ENCODE measurements at places on chromosomes 3 and 15.

GRCh38 chr3:8891774-8892173, 71.5 kb downstream of the RAD18 start:
- no peak for DNase-seq

GRCh38 chr3:170043506-170043905, 5.7 kb downstream of the GPR160 start:
- no peak for DNase-seq

GRCh38 chr15:44501768-44502366, 35.1 kb upstream of the EIF3J start:
- DNase-seq = no peak

- no peak for DNase-seq
Measured at GRCh38 chr3:54891540-54891897, 36.3 kb downstream of the LRTM1 start.

- DNase-seq = no peak
Measured at GRCh38 chr3:81778678-81779182, 17.3 kb upstream of the GBE1 start.

DNA sequence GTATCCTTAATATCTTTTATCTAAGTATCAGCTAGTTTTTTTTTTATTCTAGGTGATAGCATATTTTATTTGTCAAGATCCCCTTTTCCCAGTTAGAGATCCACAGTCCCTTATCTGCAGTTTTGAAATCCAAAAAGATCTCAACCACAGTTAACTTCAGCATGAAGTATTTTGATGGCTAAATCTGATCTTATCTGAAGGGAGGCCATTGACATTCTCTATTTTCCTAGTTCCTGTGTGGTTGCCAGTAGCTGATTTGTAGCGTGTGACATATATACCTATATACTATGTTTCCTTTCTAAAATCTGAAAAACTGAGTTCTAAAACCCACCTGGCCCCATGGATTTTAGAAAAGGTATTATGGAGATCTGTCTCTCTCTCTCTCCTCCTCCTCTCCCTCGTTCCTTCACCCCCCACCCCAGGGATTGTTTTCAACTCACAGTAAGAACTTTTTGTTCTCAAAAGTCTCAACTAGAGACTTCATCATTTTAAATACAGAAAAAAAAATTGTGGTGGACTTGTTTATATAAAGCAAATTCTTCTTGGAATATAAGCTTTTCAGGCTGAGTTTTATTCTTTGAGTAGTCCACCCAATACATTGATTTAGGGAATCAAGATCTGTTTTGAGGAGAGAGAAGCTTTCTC, 12.3 kb downstream of the TCF12 start:
- DNase-seq = no peak

GRCh38 chr15:67322481-67322880, 67.9 kb downstream of the IQCH start:
- no peak for DNase-seq

- no peak for DNase-seq
Measured at GRCh38 chr3:44984335-44984734, 8.3 kb downstream of the EXOSC7 start.

GRCh38 chr15:90942354-90943120, 7.5 kb downstream of the UNC45A start:
- no peak for DNase-seq

DNA sequence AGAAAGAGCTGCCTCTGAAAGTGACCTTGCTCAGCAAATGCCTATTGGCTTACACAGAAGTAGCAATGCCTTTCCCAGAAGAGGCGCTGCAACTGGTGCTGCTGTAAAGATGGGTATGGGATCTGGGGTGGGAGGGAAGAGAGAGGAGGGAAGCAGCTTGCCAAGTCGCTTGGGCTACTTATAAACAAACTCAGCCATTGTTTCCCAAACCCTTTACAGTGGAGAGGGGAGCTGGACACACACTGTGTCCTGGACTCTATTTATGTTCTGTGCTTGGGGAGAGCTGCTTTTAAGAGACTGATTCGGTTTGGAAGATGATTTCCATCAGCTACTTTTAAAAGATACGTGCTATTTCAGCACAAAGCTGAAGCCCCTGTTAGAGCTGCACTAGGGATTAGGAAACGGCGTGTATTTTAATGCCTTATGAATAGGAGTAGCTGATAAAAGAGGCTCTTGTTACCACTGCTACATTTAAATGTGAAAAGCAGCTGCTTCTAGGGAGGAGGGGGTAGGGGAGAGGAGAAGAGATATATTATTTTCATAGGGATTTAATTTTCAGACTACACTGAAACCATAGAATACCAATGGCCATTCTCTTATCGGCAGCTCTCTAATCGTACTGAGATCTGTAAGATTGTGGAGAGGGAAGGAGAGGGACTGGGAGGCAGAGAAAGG, 440.6 kb downstream of the MCTP2 start:
- no peak for DNase-seq

DNA sequence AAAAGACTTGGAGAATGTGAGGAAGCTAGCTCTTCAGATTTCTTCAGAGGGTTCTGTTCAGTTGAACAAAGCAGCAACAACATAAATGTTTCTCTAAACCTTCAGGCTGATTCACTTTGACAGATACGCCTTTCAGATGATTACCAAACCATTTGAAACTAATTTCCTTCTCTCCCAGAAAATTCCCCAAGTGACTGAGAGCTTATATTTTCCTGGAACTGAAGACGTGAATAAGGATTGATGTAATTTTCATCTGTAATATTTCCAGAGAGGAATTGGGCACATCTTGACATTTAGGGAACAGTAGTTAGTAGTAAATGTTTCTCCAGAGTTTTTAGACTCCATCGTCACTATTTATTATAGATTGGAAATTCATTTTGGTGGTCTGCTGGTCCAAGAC, 108.6 kb upstream of the AADACL2 start:
- no peak for DNase-seq

GRCh38 chr3:20103731-20104130, 63.5 kb downstream of the KAT2B start:
- no peak for DNase-seq

DNA sequence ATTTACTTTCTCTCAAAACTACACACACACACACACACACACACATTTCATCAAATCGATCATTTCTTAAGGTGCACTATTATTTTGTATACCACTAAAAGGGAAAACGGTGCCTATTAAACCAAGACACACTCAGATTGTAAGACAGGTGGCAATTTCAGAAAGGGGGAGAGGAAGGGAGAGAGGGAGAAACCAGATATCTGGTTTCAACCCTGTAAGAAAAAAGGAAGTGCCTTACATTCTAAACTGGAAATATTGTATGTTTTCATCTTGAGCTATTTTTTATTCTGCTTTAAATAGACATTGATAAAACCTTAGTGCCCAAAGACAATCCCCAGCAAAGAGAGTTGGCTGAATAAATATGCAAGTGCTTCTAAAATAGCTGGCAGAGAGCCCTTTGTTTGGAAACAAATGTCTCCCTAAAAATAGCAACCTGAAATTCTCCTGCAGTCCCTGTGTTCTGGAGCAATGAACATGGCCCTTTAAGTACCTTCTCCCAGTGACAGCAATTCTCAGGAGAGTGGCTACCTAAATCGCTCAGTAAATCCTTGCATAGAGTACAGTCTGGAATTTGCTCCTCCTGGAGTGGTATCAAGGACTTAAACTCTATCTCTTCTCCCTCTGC, 85.7 kb downstream of the RARB start:
- DNase-seq = no peak

DNA sequence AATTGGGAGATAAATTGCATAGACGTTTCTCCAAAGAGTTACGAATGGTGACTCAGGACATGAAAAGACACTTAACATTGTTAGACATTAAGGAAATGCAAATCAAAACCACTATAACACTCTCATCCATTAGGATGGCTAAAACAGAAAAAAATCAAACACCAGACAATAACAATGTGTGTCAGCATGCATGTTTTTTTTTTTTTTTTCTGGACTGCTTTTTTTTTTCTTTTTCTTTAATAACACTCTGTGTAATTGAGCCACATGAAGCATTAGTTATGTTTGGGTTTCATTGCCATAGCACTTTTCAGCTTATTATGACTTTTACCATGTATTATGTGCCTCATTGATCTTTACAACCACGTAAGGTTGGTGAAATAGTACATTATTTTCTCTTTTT, 95.0 kb downstream of the NFKBIZ start:
- no peak for DNase-seq

DNA sequence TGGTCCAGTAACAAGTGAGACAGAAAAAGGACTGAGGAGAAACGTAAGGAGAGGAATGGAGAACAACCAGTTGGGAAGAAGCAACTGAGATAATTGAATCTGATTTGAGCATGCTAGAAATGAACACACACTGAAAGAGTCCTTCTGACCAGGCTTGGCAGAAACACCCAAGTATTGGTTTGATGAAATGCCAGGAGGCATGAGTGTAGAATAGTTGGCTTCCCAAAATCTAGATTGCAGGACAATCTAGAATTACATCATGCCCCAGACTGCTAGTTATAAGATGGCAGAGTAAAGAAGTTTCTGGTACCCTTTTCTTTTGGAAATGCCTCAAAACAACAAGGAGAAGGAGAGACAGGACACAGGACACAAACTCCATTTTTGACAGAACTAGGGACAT, 189.7 kb upstream of the STT3B start:
- DNase-seq = no peak

DNA sequence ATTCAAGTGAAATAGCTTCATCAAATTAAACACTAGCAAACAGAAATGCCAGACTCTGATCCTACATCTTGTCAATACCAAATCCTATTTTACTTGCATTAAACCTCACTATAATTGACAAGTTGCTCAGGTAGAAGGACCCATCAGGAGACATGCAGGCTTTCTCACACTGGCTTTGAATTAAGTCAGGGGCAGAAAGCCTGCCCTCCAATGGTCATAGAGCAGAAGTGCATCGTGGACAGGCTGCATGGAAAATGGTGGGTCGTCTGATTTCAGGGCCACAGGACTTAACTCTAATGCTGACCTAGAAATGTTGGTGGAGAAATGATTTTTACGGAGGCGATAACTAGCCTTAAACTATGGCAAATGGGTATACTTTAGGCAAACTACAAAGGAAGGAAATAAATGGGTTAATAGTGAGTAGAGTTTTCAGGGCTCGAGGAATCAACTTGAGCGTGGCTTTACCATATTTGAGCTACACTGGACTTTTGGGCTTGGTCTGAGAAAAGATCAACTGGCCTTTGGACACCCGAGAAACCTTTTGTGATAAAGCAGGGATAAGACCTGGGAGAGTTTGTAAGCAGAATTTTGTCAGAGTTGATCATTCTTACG, 283.9 kb downstream of the GRM7 start:
- DNase-seq = no peak

GRCh38 chr15:38547255-38547997, 17.2 kb downstream of the RASGRP1 start:
- DNase-seq = no peak

- no peak for DNase-seq
Measured at GRCh38 chr3:190807719-190808375, 54.6 kb downstream of the GMNC start.

DNA sequence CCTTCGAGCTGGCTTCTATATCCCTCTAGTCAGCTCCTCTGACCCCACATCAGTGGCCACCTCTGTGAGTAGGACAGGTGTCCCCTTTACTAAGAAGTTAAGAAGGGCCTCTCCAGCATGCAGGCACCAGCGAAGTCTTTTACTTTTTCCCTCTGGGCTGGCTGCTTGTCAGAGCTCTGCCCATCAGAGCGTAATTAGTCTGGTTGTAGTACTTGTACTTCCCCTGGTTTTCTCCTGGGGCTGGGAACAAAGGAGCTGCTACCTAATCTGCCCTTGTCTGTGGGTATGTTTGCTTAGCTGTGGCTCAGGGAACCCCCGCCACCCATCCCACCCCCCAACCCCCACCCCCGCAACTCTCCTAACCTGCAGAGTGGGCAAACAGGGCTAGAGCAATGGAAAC, 27.4 kb upstream of the ALPK3 start:
- no peak for DNase-seq

- no peak for DNase-seq
Measured at GRCh38 chr15:77599899-77600298, 32.8 kb downstream of the LINGO1 start.

- no peak for DNase-seq
Measured at GRCh38 chr15:73328981-73329380, 39.8 kb downstream of the HCN4 start.

GRCh38 chr3:114706591-114707232, 412.9 kb downstream of the TIGIT start:
- DNase-seq = no peak

DNA sequence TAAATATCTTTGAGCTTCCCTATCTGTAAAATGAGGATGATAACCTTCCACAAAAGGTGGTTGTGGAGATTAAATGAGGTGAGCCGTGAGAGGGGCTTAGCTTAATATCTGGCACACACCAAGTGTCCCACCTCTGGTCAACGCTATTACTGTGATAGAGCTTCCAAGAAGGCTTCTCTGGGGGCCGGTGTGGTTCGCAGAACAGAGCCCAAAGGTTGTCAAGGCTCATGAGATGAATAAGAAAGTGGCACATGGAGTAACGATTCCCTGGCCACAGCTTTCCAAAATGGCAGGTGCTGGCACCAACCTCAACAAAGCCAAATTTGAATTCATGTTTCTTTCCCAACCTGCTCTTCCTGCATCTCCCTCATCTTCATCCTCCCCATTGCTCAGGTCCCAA, 10.4 kb downstream of the KY start:
- DNase-seq = no peak

DNA sequence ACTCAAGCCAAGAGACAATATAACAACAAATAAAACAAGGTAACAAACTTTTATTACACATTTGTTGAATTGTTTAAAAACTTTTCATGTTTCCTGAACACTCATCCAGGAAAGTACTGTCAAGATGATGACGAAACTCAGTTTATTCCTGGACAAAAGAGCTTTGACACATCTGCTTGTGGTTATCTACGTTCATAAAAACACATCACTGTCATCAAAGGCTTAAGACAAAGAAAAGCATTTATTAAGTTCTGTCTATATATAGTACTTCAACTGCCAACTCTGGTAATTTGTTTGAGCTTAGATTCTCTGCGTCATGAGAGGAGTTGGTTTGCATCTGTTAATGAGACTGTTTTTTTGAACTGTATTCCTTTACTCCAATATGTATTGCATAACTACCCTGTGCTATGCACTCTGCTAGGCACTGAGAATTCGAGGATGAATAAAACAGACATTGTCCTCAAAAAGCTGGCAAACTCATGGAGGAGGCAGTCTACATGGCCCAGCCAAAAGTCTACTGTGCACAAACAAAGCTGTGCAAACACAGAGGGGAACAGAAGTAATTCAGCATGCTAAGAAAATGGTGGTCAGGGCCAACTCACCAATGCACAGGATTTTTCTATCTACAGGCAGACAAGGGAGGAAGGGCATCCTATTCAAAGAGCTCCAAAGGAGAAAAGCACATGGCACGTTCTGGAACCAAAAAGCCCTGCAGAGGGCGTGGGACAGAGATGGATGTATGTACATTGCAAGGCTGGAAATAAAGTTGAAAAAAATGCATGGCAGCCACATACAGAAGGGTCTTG, 21.5 kb downstream of the PLD1 start:
- DNase-seq = no peak

GRCh38 chr3:72077473-72078259, 292.7 kb upstream of the PROK2 start:
- no peak for DNase-seq

- peak; percentile 7 for DNase-seq
Measured at GRCh38 chr3:156674911-156675829, 780 bp downstream of the TIPARP start.

- DNase-seq = no peak
Measured at GRCh38 chr3:59540696-59541095, 490.9 kb upstream of the CFAP20DC start.
